ENCODE measurements at places on chromosomes 3 and 15. TPM values are rescaled to one million over a fixed set of nuclear protein-coding genes. Genes with fewer than 3 reads are reported as not detected.
A peak's percentile ranks its signal among the peaks of the same experiment; 100 is the strongest.

DNA sequence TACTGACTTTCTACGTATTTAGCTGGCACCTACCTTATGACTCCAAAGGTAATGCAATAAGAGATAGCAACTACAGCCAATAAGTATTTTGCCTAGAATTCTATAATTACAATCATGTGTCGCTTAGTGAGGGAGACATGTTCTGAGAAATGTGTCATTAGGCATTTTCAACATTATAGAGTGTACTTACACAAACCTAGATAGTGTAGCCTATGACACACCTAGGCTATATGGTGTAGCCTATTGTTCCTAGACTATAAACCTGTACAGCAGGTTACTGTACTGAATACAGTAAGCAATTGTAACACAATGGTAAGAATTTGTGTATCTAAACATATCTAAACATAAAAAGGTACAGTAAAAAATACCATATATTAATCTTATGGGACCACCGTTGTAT lies 363.4 kb upstream of the DPH6 start:
- H3K27me3 ChIP-seq: no peaks in the 10 kb centered on the region
- no peaks in the 10 kb centered on the region for H3K4me1 ChIP-seq
- no peaks in the 10 kb centered on the region for H3K36me3 ChIP-seq
- DNase-seq: no peak

GRCh38 chr3:124928333-124929202 lies 6.0 kb downstream of the MUC13 start:
- no peak overlapping the region for H3K27ac ChIP-seq
- peak; percentile 57 for DNase-seq
- H3K4me3 ChIP-seq: no peak overlapping the region
- no peaks in the 10 kb centered on the region for H3K27me3 ChIP-seq

Gene SGO1
- 27.2 TPM for total RNA-seq

Gene MKRN2OS
- total RNA-seq: 1.7 TPM

- no peaks in the 10 kb centered on the region for H3K4me1 ChIP-seq
- no peak overlapping the region for H3K4me3 ChIP-seq
- no peak for DNase-seq
- H3K36me3 ChIP-seq: no peaks in the 10 kb centered on the region
- no peak overlapping the region for H3K27ac ChIP-seq
Measured at GRCh38 chr3:147418371-147418781, 9.2 kb downstream of the ZIC1 start.

Gene SAMMSON
- not detected for total RNA-seq

- H3K4me3 ChIP-seq: no peak overlapping the region
- H3K27ac ChIP-seq: no peak overlapping the region
- no peaks in the 10 kb centered on the region for H3K4me1 ChIP-seq
- no peak for DNase-seq
- H3K36me3 ChIP-seq: no peaks in the 10 kb centered on the region
Measured at GRCh38 chr15:40197434-40197833, 36.6 kb downstream of the BUB1B start.

- H3K4me3 ChIP-seq: no peak overlapping the region
- DNase-seq: no peak
- H3K27ac ChIP-seq: no peak overlapping the region
- H3K27me3 ChIP-seq: no peaks in the 10 kb centered on the region
Measured at GRCh38 chr3:56413911-56414310, 54.4 kb downstream of the ERC2 start.

DNA sequence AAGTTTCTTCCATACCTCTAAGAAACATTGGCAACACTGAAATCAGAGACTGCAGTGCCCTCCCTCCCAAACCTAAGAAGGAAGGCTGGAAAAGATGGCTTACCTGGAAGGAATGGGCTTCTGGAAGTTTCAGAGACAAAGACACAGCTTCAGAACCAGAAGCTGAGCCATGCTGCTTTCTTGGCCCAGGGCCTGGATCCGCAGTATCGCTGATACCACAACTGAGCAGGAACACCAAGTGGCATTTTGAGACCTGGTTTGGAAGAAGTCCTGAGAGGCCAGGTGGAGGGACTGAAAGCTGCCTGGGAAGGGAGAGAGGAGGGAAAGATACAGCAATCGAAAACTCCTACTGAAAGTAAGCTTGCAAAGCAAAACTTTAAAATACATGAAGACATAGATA lies 19.8 kb downstream of the GPR160 start:
- H3K27me3 ChIP-seq: no peaks in the 10 kb centered on the region
- H3K36me3 ChIP-seq: no peaks in the 10 kb centered on the region
- no peak overlapping the region for H3K4me3 ChIP-seq
- H3K4me1 ChIP-seq: no peaks in the 10 kb centered on the region
- DNase-seq: no peak

- DNase-seq: no peak
- H3K27me3 ChIP-seq: no peaks in the 10 kb centered on the region
- peaks cover 45% of the 10 kb centered on the region for H3K4me1 ChIP-seq
- H3K4me3 ChIP-seq: no peak overlapping the region
Measured at GRCh38 chr3:4751502-4752101, 227.6 kb upstream of the BHLHE40 start.

GRCh38 chr15:83919319-83919830 lies 265.5 kb downstream of the ADAMTSL3 start:
- H3K27me3 ChIP-seq: no peaks in the 10 kb centered on the region
- DNase-seq: no peak
- no peaks in the 10 kb centered on the region for H3K36me3 ChIP-seq

DNA sequence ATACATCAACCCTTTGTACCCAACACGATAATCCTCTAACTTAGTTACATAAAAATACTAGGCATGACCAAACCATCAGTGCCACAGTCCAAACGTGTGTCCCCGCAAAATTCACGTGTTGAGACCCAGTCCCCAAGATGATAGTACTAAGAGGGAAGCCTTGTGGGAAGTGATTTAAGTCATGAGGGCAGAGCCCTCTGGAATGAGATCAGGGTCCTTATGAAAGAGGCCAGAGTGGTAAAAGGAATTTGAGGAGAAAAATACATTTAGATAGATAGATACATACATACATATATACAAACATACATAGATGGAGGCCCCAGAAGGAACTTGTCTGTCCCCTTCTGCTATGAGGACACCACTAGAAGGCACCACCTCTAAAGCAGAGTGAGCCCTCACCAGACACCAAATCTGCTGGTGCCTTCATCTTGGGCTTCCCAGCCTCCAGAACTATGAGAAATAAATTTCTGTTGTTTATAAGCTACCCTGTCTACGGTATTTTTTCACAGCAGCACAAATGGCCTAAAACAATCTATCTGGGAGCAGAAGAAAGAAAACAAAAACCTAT lies 8.0 kb downstream of the TBC1D2B start:
- no peaks in the 10 kb centered on the region for H3K27me3 ChIP-seq
- H3K4me3 ChIP-seq: no peak overlapping the region
- no peak for DNase-seq
- H3K4me1 ChIP-seq: peaks cover 22% of the 10 kb centered on the region
- H3K36me3 ChIP-seq: no peaks in the 10 kb centered on the region

Gene NPTN
- 124 TPM for total RNA-seq

Gene LOXL1
- total RNA-seq: 1.3 TPM

Measured in Caco-2 (cell line).